ENCODE measurements at places on chromosomes 4 and X.

GRCh38 chrX:25925946-25926345, 212.2 kb upstream of the MAGEB18 start:
- no peak for DNase-seq
- no peaks in the 10 kb centered on the region for H3K27me3 ChIP-seq
- H3K4me3 ChIP-seq = no peak overlapping the region
- H3K27ac ChIP-seq = no peak overlapping the region
- H3K4me1 ChIP-seq = no peaks in the 10 kb centered on the region

DNA sequence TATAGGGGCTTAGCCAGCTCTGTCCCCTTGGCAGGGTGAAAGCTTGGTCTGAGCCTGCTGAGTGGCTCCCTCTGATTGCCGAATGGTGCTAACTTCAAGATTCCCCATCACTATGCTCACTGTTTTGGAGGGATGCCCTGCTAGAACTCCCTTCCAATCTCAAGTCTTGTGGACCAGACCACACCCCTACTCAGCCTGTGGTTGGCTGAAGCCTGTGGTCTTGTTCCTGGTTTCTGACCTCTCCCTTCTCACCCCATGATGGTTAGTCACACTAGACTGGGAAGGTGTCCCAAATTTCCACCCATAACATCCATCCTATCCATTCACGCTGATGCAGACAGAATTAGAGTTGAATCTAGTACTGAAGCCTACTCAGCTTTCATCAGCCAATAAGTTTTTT, 184.7 kb upstream of the NDP start:
- H3K4me1 ChIP-seq = no peaks in the 10 kb centered on the region
- no peak overlapping the region for H3K4me3 ChIP-seq
- no peaks in the 10 kb centered on the region for H3K36me3 ChIP-seq
- H3K27ac ChIP-seq = no peak overlapping the region
- no peaks in the 10 kb centered on the region for H3K27me3 ChIP-seq
- DNase-seq = no peak

DNA sequence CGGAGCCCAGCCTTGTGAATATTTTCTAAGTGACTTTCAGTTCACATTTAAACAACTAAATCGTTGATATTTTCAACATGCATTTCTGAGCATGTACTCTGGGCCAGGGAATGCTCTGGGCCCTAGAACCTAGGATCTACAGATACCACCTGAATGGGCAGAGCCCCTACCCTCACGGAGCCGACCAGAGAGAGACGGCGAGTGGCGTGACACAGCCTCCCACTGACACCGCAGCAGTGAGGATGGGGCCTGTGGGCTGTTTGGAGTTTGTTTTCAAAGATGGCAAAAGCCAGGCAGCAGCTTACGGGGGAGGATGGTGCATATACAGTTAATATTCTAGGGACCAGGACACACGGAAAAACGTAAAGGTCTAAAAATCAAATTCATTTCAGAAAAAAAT, 17.7 kb downstream of the NELFA start:
- H3K27me3 ChIP-seq = no peaks in the 10 kb centered on the region
- no peak overlapping the region for H3K27ac ChIP-seq
- peaks cover 2% of the 10 kb centered on the region for H3K4me1 ChIP-seq
- H3K36me3 ChIP-seq = peaks cover 32% of the 10 kb centered on the region
- H3K4me3 ChIP-seq = no peak overlapping the region

DNA sequence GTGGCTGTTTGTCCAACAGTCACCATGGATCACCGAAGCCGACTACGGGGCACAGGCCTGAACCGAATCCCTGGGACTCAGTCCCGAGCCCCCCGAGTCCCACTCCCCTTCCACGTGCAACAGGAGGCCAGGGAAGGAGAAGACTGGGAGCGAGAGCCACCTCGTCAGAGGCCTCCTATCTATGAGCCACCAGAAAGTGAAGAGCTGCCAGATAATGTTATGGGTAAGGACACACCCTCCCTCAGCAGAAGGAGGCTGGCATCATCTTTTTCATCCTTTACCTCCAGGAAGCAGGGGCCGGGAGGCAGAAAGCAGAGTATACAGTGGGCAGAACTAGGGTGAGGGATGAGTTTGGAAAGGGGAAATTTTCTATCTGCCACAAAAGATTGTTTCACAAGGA, 2.8 kb upstream of the PRDX4 start:
- no peak overlapping the region for H3K4me3 ChIP-seq
- no peaks in the 10 kb centered on the region for H3K27me3 ChIP-seq
- H3K4me1 ChIP-seq = peaks cover 4% of the 10 kb centered on the region
- no peaks in the 10 kb centered on the region for H3K36me3 ChIP-seq

- no peaks in the 10 kb centered on the region for H3K27me3 ChIP-seq
- H3K27ac ChIP-seq = no peak overlapping the region
- H3K4me1 ChIP-seq = no peaks in the 10 kb centered on the region
These were observed 175.6 kb upstream of the MAGEB2 start for GRCh38 chrX:30039768-30040167.

- no peaks in the 10 kb centered on the region for H3K4me1 ChIP-seq
- no peak overlapping the region for H3K27ac ChIP-seq
- H3K4me3 ChIP-seq = no peak overlapping the region
- no peaks in the 10 kb centered on the region for H3K36me3 ChIP-seq
- H3K27me3 ChIP-seq = no peaks in the 10 kb centered on the region
- no peak for DNase-seq
These were observed 401.8 kb upstream of the RPS6KA3 start for GRCh38 chrX:20668550-20668949.

GRCh38 chrX:129980540-129981199, 1.8 kb upstream of the BCORL1 start:
- peaks cover 26% of the 10 kb centered on the region for H3K27me3 ChIP-seq
- H3K27ac ChIP-seq = no peak overlapping the region
- H3K36me3 ChIP-seq = no peaks in the 10 kb centered on the region
- DNase-seq = no peak
- H3K4me3 ChIP-seq = peak overlapping the region; percentile 46
- peaks cover 4% of the 10 kb centered on the region for H3K4me1 ChIP-seq

- no peak overlapping the region for H3K4me3 ChIP-seq
- no peak for DNase-seq
- no peaks in the 10 kb centered on the region for H3K27me3 ChIP-seq
- no peak overlapping the region for H3K27ac ChIP-seq
These were observed 670.6 kb upstream of the ATOH1 start for GRCh38 chr4:93157986-93158385.

DNA sequence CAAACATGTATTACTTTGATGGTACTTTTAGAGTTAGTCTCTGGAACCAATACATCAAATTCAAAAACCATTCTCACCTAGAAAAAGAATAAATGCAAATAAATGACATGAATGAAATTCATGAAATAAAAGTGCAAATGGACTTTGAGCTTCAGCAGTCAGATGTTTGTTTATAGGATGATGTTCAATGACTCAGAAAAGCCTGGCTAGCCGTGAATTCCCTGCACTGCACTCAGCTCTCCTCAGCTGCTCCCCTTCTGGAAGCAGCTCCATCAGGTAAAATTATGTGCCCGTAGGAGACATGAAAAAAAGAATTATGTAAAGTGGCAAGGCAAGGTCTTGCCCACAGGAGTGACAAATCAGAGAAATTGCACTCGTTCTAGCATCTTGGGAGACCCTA, 390.6 kb downstream of the GPM6A start:
- H3K4me3 ChIP-seq = no peak overlapping the region
- no peak overlapping the region for H3K27ac ChIP-seq
- H3K27me3 ChIP-seq = no peaks in the 10 kb centered on the region
- H3K36me3 ChIP-seq = no peaks in the 10 kb centered on the region
- DNase-seq = no peak
